ENCODE measurements at places on chromosomes 7 and 10.
A peak's percentile ranks its signal among the peaks of the same experiment; 100 is the strongest.

DNA sequence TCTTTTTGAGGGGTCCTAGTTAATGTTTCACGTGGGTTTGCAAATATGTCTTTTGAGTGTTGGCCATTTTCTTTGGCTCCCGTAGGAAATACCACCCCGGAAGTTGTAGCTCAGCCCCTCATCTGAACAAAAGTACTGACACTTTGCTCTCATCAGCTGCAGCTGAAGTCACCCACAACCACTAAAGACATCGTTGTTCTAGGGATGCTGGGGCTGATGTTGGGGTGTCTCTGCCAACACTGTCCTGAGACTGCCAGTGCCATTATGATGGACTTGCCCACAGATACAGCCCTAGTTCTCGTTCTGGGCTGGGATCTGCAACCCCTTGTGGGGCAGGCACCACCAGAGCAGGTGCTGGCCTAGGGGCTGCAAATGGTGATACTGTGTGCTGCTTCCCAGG, 82.6 kb upstream of the ARHGAP21 start:
- no peak for DNase-seq

- no peak for DNase-seq
Observed at GRCh38 chr7:86534641-86535040, 109.1 kb upstream of the GRM3 start.

- DNase-seq, result peak; percentile 70
Observed at GRCh38 chr10:43138021-43138756, at the start of gene CSGALNACT2. TSS of gene CSGALNACT2 (plus strand) at chr10:43138445. CDS start at chr10:43155150, 16,705 bp downstream.

DNA sequence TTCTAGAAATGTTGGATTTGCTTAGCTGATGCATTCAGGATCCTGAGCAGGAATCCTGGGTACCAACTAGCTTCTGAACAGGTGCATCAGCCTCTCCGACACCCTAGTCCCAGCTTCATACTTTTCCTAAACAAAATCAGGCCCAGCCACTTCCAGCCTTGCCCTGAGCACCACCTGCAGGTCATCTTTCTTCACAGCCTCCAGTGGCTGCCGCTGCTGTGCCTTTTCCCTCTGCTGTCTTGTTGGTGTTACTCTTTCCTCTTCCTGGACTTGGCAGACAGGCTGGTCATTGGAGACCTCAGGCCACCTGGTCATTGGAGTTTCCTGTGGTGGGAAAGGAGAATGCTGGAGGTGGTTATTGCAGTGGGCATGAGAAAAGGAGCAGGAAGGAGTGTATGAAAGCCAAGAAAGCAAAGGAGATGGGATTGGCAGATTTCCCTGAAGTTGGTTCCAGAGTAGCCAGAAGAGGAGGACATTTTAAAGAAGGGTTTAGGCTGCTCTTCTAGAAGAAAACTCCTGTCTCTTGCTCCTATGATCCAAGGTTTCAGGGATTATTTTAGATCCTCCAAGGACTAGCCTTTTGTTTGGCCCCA, 48.2 kb upstream of the NFKB2 start:
- no peak for DNase-seq

- no peak for DNase-seq
Observed at GRCh38 chr7:7533831-7534430, 1.7 kb downstream of the COL28A1 start.

GRCh38 chr10:110005719-110006118, 2.1 kb upstream of the ADD3 start:
- DNase-seq, result no peak

- no peak for DNase-seq
Observed at GRCh38 chr10:5619362-5620211, 46.8 kb downstream of the ASB13 start.

DNA sequence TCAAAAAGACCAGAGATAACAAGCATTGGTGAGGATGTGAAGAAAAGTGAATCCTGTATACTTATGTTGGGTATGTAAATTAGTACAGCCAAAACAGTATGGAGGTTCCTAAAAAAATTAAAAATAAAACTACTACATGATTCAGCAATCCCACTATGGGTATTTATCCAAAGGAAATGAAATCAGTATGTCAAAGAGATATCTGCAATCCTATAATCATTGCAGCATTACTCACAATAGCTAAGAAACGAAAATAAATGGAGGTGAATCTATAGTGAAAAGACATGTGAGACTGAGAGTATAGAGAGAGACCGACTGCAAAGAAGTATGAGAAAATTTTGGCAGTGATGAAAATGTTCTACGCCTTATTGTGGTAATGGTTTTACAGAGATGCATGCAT, 139.2 kb upstream of the TMEM168 start:
- DNase-seq, result no peak

DNA sequence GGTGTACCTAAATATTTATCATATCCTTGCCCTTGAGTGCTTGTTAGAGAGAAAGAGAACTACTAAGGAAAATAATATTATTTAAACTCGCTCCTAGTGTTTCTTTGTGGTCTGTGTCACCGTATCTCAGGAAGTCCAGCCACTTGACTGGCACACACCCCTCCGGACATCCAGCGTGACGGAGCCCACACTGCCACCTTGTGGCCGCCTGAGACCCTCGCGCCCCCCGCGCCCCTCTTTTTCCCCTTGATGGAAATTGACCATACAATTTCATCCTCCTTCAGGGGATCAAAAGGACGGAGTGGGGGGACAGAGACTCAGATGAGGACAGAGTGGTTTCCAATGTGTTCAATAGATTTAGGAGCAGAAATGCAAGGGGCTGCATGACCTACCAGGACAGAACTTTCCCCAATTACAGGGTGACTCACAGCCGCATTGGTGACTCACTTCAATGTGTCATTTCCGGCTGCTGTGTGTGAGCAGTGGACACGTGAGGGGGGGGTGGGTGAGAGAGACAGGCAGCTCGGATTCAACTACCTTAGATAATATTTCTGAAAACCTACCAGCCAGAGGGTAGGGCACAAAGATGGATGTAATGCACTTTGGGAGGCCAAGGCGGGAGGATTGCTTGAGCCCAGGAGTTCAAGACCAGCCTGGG, 11.4 kb downstream of the SERPINE1 start:
- DNase-seq, result peak; percentile 77

- no peak for DNase-seq
Observed at GRCh38 chr10:14880229-14880628, 1.6 kb downstream of the SUV39H2 start.

GRCh38 chr7:32583791-32584190, 88.5 kb downstream of the AVL9 start:
- no peak for DNase-seq

GRCh38 chr7:82156893-82157292, 286.7 kb downstream of the CACNA2D1 start:
- no peak for DNase-seq

GRCh38 chr7:110839866-110840265, 251.1 kb upstream of the LRRN3 start:
- DNase-seq, result no peak

- no peak for DNase-seq
Observed at GRCh38 chr7:18828260-18828993, 289.0 kb downstream of the TWIST1 start.

GRCh38 chr10:63832686-63833085, 311.5 kb downstream of the REEP3 start:
- no peak for DNase-seq

GRCh38 chr7:48452218-48452617, 281.0 kb downstream of the ABCA13 start:
- DNase-seq, result no peak

DNA sequence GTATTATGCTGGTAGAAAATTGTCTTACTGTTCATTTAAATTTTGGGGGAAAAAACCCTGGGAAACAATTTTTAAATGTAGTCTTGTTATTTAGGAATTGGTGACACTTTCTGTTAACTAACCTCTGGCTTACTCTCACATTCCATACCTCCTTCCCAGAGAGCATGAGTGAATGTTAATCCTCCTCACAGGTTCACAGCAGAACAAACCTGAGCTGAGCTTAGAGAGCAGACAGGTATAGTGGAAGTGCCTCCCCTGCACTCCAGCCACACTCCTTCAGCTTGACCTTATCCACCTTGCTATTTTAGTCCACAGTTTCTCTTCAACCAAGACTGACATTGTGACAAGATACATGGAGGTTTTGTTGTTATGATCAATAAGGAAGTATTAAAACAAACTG, 235.9 kb downstream of the FOXP2 start:
- no peak for DNase-seq

DNA sequence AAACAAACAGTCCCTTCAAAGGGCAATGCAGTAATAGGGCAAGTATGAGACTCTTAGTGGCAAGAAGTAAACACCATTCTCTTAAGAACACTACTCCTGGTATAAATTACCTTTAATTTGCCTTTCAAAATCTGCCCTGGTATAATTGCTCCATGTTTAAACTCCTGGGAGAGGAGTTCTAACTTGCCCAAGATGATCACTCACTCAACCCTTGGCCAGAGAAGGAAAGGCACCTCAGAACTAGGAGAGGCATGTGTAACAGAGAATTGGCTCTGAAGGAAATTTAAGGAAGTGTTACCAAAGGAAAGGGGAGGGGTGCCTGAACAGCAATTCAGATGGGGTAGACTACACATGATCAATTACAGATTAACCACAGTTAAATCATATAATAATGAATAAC, 1173.6 kb upstream of the SORCS1 start:
- no peak for DNase-seq

DNA sequence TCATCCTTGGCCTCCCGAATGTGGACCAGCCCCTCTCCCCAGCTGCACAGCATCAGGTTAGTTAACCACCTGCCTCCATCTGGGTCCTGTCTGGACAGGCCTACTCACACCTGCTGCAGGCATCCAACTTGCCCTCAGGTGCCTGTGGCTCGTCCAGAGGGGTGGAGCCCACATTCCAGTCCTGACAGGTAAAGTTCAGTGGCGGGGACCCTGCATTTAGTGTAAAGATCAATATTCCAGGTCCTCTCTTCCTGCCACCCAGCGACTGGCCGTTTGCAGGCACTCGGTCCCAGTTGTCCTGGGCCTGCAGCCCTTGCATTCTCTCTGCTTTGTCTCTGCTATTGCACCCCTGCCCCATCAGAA, 15.0 kb downstream of the HTRA1 start:
- DNase-seq, result no peak

DNA sequence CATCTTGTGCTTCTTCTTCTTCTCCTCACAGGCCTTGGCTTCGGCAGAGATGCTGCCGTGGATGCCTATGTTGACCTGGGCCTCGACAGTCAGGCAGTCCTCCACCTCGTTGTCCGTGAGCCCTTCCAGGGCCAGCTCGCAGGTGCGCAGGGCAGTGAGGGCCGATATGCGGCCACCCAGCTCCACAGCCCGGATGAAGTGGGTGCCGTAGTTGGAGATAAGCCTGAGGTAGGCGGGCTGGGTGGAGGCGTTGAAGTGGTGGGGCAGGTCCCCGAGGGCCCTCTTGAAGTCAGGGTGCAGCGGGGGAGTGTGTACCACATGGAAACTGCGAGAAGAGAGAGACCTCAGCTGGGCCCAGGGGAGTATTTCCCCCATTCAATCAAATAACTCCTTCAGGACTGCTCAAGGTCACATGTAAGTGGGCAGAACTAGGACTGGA, 3.7 kb downstream of the PRF1 start:
- no peak for DNase-seq

DNA sequence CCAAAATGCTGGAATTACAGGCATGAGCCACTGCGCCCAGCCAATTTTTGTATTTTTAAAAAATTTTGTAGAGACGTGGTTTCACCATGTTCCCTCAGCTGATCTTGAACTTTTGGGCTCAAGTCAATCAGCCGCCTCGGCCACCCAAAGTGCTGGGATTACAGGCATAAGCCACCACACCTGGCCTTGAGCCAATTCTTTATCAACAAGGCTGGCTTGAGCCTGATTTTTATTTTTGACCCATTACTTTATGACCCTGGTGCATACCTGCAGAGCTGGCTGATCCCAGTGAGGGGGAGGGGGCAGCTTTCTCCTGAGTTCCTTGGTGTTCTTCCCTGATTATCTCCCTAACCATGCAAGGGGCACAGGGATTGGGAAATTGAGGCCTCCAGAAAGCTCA, 15.8 kb upstream of the CPA1 start:
- no peak for DNase-seq

GRCh38 chr10:120828763-120829319, 22.3 kb upstream of the WDR11 start:
- DNase-seq, result no peak

GRCh38 chr10:28761084-28761846, 83.9 kb downstream of the BAMBI start:
- DNase-seq, result no peak

DNA sequence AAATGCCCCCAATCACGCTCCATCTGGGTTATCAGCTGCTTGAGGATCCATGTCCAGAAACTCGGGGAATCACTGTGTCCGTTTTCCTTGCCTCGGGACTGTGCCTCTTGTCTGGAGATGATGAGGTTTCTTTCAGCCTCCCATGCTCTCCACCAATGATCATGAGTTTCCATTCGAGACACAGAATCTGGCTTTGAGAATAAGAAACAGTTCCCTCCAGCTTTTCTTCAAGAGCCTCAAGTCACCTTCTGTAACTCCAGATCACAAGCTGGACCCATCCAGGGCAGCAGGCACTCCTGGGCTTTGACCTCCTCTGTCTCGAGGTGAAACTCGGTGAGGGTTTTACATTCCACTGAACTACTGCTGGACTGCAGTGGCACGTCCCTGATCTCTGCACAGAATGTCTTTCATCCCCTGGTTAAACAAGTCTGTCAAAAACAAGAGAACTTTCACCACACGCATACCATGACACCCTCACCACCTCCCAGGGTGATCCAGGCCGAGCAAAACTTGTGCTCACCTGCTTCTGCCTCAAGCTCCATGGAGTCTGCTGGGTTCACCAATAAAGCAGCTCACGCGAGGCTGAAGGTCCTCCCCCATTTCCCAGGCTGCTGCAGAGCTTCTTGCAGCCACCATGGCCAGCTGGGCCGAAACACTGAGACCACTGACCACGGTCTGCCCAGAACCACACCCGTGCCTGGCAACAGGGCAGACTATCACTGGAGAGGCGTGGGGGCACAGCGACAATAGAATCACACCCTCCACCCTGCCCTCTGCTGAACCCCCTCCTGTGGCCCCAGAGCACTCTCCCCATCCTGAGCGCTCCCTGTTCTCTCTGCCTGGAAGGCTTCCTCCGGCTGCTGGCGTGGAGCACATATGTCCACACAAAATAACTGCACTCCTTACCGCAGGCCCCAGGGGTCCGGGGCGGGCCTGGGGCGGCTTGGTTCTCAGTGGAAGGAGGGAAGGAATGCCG, 25.1 kb downstream of the MAT1A start:
- DNase-seq, result no peak

- no peak for DNase-seq
Observed at GRCh38 chr7:135862586-135863340, 114.2 kb upstream of the FAM180A start.

DNA sequence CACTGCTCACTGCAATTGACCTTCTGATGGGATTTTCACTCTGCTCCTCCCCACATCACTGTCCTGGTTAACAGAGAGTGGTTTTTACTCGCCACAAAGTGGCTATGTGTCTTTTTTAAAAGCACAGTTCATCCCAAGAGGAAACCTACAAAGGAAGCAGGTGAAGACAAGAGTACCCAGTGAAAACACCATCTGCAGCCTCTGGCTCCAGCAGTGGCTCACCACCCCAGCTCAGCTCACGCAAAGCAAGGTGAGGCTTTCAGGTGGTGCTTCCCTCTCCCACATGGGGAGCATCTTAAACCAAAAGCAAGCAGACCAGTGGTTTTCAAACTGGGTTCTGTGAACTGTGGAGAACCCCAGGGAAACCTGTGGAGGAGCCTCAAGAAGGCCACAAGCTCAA, 14.0 kb downstream of the DLG5 start:
- DNase-seq, result no peak

- DNase-seq, result no peak
Observed at GRCh38 chr10:30430544-30431298, 3.3 kb upstream of the MAP3K8 start.

Data from stimulated activated CD8-positive, alpha-beta memory T cell treated with anti-CD3 and anti-CD28 coated beads, Interleukin-15, amount 100 ng/mL, for 1 hour (primary cell).